Left ventricle myocardium superior (tissue), 1 donor: ENCODE measurements at places on chromosomes 7 and 10. TPM values are rescaled to one million over a fixed set of nuclear protein-coding genes. Genes with fewer than 3 reads are reported as not detected.

The PCLO gene
- 2.9 TPM for total RNA-seq

The NEURL1 gene
- not detected for total RNA-seq

The OR6B1 gene
- total RNA-seq: not detected

The ADAM22 gene
- total RNA-seq: 1.7 TPM

The ALOX5 gene
- total RNA-seq: 4.5 TPM

The ZNF736 gene
- 3.8 TPM for total RNA-seq

The CALHM3 gene
- total RNA-seq: not detected

- DNase-seq: no peak
These were observed 68.4 kb upstream of the PRPS1L1 start for GRCh38 chr7:18096087-18096486.

DNA sequence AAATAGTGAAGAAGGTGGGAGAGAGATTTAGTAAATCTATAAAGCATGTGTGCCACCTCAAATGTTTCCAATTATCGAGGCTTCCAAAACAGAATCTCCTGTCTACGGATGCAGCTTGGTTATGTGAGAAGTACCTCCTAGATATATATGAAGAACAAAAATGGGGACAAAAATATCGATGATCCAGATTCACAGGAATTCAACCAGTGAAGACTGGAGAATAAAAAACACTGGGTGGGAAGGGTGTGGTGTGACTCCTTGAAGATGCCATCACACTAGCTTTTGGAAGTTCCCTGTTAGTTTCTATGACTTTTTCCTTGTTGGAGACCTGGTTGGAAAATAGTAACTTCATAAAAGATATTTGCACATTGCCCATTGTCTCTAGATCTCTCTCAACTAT lies 152.4 kb downstream of the LRRC4 start:
- DNase-seq: no peak

DNA sequence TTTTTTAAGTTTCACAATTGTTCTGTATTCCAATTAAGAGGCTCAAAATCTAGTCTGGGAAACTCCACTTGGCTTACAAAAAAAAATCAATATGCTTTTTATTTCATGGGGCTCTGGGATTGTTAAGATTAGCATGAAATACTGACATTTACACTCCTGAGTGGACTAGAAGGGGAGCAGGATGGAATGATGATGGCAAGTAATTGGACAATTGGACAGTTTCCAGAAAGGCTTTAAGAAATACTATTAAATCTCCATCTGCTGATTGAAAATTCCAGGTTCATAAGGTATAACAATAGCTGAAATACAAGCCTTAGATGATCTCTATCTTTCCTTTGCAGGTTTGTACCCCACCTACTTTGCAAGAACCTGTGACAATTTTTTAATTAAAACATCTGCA lies 184.4 kb downstream of the LRRTM3 start:
- DNase-seq: no peak

- no peak for DNase-seq
These were observed 41.0 kb upstream of the C10orf120 start for GRCh38 chr10:122740640-122741039.

DNA sequence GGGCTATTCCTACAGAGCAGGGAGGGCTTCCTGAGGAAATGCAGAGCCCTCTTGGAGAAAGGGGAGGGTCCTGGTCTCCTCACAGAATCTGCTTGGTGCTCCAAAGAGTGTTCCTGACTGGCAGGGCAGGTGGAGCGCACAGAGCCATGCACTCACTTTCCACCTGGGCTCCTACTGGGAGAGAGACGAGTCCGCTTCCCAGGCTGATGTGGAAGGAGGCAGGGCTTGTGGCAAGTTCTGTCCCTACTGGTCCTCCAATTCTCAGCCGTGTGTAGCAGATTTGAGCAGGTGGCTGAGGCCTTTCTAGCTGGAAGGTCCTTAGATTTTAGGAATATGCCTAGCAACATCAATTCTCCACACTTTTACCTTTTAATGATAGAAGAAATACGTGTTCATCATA lies 111.5 kb upstream of the MKI67 start:
- no peak for DNase-seq

DNA sequence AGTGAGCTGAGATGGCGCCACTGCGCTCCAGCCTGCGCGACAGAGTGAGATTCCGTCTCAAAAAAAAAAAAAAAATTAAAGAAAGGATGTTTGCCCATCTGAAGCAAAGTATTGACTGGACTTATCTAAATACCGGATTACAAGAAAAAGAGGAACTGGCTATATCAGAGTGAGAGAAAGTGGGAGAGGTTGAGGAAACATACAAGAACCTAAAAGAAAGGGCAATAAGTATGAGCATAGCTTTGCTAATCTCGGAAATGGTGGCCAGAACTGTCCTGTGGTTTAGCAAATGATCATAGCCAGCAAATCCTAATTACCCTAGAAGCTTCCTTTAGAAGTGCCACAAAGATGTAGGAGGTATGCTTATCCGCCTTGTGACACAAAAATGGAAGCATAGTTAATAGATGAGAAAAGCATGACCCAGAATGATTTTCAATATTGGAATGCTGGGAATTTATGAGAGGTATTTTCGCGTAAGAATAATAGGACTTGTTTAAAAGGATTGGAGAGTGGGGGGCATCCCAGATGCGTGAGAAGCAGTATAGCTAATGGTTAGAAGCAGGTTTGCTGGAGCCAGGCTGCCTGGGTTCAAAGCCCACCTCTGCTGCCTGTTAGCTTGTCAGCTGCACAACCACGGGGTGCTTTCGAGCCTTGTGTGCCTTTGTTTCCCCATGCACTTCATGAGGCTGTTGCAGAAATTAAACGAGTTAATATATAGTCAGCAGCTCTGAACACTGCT lies 1.2 kb upstream of the GTPBP4 start:
- DNase-seq: no peak

- DNase-seq: no peak
These were observed 39.6 kb downstream of the MICALL2 start for GRCh38 chr7:1419688-1420087.

DNA sequence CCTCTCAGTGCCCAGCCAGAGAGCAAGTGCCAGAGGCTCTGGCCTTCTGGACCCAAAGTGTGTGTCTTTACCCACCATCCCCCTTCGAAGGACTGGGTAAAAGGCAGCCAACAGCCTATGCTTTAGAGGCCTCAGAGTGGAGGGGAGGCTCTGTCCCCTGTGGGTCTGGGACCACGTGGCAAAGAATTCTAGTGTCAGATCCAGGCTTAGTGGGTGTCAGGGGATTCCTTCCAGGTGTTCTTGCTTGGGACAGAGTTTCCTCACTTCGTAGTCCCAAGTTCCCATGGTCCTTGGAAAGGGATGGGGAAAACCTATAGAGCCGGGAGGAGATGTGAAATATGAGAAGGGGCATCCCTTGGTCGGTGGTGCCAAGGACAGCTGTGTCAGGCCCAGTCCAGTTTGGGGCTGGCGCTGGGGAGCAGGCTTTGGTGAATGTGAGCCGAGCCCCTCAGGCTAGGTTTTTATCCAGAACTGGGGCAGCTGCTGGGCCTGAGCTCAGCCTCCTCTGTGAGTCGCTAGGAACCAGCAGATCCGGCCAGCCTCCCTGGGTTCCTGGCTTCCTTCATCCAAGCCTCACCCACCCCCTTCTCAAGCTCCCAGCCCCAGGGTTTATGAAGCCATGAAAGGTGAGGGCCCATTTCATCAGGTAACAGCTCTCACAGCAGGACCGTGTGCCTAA lies 71.2 kb downstream of the C10orf105 start:
- no peak for DNase-seq

GRCh38 chr10:95729323-95730055 lies 26.5 kb upstream of the ENTPD1 start:
- DNase-seq: no peak

DNA sequence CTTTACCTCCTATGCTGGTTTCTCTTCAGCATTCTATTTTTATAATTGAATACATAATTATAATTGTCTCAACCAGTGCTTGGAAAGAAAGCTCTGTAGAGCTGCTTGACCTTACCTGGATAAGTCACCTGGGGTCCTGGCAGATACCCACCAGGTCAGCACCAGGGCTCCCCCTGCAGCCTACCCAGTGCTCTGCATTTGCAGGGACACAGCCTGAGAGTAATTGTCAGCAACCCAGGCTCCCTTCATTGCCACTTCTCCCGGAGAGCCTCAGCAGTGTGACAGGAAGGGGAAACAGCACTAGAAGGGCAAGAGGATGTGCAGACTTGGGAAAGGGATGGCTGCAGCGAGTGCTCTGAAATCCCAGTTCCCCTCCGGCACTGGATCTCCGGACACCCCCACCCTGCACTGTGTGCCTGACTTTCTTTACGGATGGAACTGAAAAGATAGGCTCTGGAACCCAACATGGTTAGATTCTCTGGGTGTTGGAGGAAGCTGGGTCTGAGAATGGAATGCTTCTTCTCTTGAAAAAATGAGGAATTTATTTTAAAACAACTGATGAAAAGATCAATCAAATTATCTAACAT lies 11.4 kb upstream of the PAX4 start:
- DNase-seq: no peak

- no peak for DNase-seq
These were observed 233.4 kb downstream of the WDR37 start for GRCh38 chr10:1289591-1289990.

DNA sequence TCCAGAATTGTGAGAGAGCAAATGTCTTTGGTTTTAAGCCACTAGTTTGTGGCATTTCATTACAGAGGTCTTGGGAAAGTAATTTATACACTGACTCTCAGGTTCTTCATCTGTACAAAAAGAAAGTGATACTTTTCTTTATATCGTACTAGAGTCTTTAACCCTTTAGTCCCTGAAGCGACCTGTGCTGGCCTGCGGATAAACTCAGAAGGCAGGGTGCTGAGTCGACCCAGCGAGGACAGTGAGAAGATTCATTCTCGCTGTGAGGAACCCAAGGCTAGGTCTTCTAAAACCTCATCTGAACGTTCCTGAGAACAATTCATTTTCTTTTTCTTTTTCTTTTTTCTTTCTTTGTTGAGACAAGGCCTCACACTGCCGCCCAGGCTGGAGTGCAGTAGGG lies 514.2 kb upstream of the MGMT start:
- no peak for DNase-seq

GRCh38 chr7:52639981-52640380 lies 395.5 kb upstream of the POM121L12 start:
- no peak for DNase-seq

DNA sequence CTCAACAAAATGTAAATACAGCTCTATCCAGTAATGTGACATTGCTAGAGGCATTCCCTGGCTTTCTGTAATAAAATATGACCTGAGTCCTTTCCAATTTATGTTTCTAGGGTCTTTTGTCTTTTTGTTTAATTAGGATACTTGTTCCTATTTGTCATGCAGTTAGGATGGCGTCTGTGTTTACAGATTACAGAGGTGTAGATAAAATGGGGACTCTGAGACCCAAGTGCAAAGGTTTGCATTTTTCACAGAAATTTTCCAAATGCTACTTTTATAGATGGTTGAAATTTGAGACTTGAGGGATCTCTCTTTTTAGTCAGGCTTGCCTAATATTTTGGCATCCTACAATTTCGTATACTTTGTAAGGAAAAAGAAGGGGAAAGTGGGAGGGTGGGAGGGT lies 332.4 kb downstream of the PTEN start:
- DNase-seq: no peak

- no peak for DNase-seq
These were observed 35.6 kb downstream of the GET4 start for GRCh38 chr7:911791-912480.

DNA sequence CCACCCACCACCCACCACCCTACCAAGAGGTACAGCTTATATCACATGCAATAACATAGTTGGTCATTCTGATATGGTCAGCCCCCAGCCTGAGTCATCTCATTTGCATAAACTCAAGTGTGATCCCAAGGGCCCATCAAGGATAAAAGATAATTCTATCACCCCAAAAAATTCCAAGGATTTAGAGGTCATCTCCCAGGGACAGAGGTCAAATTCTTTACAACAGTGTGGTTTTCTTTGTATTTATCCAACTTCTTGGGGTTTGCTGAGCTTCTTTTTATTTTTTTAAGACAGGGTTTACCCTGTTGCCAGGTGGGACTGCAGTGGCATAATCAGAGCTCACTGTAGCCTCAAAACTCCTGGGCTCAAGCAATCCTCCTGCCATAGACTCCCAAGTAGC lies 9.4 kb upstream of the GTPBP10 start:
- DNase-seq: no peak

GRCh38 chr7:30040938-30041337 lies 12.7 kb downstream of the PLEKHA8 start:
- DNase-seq: no peak

DNA sequence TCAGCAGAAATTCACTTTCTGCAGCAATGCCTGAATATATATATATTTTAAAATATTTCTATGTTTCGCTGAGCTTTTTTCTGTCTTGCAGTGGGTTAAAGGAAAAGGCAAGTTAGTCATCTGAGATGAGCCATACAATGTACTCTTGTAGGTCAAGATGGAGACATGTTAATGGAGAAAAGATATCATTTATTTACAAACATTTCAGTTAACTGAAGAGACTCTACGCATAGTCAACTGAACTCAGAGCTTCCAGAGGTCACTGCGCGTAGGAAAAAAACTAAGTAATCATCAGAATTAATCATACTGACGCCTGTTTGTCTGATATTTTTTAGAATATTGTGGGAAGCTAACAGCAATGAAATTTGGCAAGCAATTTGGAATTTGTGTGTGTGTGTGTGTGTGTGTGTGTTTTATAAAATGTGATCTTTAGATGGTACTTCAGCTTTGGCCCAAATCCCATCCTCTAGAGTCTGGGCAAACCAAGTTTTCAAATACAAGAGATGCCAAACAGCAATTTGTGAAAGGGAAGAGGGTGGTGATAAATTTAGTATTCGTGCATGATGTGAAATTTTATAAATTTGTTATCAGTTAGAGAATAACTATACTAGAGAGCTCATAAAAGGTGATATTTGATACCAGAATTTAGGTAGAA lies 193.9 kb upstream of the AGR3 start:
- no peak for DNase-seq

DNA sequence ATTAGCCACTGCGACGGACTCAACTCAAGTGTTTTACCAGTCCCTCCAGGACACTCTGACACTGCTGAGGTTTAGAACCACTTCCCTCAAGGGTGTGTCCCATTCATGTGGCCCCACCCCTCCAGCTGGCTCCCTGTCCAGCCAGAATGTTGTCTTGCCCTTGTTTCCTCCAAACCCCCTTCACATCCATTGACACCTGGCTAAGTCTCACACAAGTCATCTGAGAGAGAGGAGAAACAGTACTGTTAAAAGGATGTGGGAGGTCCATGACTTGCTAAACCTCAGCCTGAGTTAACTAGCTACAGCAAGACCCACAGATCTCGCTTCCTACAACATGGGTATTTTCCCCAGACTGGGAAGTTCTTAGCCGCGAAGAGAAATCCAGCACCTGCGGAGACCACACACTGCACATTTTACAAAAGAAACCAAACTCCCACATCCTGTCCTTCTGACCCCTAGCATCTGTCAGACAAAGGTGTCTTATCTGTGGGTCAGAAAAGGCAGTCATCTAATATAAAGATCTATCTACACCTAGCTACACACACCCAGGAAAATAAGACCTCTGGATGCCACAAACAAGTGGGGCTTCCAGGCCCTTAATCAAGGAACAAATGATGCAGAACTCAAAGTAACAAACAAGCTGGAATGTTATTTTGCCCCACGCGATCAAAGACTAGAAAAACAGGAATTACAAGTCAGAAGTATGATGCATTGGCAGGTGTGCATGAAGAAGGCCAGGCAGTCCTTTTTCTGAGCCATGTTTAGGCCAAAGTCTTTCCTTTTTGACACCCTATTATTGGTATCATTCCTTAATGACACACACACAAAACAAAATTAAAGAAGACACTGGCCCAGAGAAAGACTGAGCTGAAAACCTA lies 13.9 kb downstream of the OSBPL3 start:
- no peak for DNase-seq

- DNase-seq: no peak
These were observed 14.6 kb upstream of the ST7 start for GRCh38 chr7:116938678-116939077.
